ENCODE measurements at places on chromosomes 7 and 10.

DNA sequence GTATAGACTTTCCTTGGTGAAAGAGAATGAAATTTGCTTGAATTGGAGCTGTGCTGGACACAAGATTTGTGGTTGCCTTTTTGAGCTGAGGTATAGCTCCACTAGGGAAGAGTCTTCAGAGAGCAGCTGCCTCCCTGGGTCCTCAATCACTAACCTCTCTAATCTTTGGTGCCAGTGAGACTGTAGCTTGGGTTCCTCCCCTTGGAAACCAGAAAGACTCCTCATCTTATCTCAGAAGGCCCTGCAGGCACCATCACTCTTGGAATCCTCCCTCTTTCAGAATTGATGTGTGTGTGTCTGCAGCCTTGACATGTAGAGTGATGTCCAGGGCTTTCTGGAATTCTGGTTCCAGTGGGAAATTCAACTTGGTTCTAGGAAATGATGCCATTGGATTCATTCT is 426.5 kb downstream of the RPS24 start:
- no peak for DNase-seq

- no peak for DNase-seq
Measured at GRCh38 chr10:120949609-120950031, 98.5 kb downstream of the WDR11 start.

GRCh38 chr10:48603421-48604038 is 1.3 kb downstream of the ARHGAP22 start:
- no peak for DNase-seq

- no peak for DNase-seq
Measured at GRCh38 chr10:86699541-86699940, 31.2 kb downstream of the LDB3 start.

DNA sequence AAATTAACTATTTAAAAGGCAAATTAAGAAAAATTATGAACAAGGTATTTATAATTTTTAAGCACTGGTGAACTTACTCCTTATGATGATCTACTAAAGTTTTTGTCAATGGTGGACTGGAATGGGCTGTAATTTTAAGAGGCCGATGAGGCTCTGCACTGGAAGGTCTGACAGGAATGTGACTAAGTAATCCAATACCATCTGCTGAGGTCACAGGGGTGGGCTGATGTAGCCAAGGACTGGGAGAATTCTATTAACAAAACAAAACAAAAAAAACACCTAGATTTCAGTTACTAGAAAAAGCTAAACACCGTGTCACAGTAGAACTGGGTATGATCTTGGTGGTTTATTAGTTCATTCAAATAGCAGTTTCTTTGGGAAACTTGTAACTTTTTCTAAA is 75.9 kb downstream of the NRBF2 start:
- no peak for DNase-seq

DNA sequence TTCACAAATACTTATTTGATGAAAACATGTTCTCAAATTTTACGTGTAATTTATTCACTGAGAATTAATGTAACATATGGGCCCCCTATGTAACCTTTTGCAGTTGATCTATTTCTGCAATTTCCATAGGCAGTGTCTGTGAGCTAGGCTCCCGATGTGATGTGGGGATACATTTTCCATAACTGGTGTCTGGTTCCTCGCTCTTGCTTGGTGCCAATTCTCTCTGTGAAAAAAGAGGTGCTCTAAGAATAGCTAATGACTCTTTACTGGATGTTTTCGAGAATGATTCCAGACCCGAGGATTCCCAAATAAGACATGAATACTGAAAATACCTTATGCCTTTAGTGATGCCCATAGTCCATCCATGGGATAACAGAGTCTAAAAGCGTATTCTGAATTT is 286.7 kb upstream of the FZD8 start:
- DNase-seq = no peak

GRCh38 chr7:142091961-142092360 is 19.6 kb upstream of the MGAM2 start:
- DNase-seq = no peak

GRCh38 chr7:48025624-48026023 is 3.3 kb downstream of the SUN3 start:
- no peak for DNase-seq

DNA sequence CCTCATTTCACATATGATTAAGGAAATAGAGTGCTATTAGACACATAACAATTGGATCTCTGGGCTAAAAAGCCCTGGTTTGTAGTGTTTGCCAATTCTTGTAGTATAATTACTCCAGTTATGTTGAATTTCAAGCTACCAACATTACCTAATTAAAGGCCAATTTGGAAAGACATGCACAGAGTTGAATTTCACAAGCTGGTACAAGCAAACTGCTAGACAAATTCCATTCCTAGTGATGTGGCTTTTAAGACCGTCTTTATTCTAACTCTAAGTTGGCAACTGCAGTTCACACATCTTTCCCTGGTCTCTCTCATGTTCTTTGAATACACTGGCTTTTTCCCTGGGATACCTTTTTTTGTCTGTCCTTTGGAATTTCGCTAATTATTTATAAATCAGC is 384.1 kb upstream of the CNTNAP2 start:
- no peak for DNase-seq

- no peak for DNase-seq
Measured at GRCh38 chr7:142796001-142796500, 25.3 kb downstream of the PRSS2 start.

DNA sequence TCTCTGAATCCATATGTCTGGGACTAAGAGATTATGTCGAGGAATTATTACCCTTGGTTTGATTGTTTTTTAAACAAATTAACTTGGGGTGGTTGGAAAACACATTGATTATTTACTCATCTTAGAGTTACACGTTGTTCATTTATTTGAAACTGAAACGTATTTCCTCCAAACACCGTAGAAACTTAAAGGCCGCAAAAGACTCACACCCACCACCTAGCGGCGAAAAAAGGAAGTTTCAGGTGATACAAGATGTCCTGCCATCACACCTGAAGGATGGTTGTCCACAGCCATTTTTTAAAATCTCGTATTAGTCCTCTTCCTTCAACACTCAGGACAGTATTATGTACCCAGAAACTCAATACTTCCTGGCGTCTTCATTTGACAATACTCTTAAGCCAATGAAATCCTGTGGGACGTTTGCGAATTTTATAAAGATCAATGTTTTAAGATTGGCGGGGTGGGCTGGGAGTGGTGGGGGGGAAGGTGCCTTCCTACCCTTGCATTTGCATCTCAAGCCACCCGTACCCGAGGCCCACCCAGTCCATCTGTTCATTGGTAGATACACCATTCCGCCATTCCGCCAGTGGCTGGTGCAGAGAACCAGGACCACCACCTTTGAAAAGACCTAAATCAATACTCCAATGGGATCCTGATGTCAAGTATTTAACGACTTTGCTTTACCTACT is 1.4 kb upstream of the LCOR start:
- DNase-seq = peak; percentile 28

- no peak for DNase-seq
Measured at GRCh38 chr10:90872648-90873020, 860 bp downstream of the RPP30 start.

DNA sequence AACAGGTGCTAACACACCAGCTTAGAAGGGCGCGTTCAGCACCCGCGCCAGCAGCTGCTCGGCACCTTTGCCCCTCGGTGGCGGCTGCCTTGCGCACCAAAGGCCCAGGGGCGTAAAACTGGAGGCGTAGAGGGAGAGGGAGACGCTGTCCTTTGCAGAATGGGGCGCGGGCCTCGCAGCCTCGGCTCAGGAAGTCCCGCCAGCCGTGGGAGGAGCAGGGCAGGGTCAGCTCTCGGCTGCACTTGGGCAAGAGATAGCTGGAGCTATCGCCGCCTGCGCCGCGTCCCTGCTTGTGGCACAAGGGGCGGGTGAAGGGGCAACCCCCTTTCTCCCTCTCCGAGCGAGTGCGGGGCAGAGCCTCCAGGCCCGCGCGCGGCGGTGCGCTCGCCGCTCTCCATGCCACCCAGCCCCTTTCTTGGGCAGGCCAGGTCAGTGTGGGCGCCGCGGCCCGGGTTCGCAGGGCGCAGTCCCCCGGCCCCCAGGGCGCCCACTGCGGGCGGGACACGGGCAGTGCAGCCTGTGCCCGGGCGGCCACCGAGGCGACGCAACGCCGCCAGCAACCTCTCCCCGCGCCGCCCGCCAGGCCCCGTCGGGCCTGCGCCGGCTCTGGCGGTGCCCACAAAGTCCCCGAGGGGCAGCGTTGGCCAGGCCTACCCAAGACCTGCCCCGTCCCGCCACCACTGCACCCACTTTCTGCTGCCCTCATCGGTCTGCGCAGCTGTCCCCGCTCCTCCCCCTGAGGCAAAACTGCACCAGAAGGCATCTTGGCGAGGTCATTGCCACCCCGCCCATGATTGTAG is 4.1 kb downstream of the NEUROD6 start:
- no peak for DNase-seq

- DNase-seq = no peak
Measured at GRCh38 chr10:21488246-21488956, 37.1 kb downstream of the SKIDA1 start.

DNA sequence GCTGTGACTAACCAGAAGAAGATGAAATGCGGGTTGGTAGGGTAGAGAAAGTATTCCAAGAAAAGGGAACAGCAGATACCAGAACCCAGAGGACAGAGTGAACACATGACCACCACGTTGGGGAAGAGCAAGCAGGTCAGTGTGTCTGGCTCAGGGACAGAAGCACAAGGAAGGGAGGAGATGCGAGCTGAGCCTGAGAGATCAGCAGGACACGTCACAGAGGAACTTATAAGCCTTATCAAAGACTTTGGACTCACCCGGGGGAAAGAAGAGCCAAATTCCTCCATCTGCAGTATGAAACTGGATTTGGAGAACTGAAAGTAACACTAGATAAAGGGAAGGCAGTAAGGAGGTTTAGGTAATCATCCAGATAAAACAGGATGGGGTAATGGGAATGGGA is 232.1 kb upstream of the NPVF start:
- DNase-seq = no peak

GRCh38 chr10:62234077-62234605 is 34.5 kb downstream of the RTKN2 start:
- no peak for DNase-seq

GRCh38 chr10:71697938-71698709 is 21.5 kb downstream of the C10orf105 start:
- DNase-seq = no peak

DNA sequence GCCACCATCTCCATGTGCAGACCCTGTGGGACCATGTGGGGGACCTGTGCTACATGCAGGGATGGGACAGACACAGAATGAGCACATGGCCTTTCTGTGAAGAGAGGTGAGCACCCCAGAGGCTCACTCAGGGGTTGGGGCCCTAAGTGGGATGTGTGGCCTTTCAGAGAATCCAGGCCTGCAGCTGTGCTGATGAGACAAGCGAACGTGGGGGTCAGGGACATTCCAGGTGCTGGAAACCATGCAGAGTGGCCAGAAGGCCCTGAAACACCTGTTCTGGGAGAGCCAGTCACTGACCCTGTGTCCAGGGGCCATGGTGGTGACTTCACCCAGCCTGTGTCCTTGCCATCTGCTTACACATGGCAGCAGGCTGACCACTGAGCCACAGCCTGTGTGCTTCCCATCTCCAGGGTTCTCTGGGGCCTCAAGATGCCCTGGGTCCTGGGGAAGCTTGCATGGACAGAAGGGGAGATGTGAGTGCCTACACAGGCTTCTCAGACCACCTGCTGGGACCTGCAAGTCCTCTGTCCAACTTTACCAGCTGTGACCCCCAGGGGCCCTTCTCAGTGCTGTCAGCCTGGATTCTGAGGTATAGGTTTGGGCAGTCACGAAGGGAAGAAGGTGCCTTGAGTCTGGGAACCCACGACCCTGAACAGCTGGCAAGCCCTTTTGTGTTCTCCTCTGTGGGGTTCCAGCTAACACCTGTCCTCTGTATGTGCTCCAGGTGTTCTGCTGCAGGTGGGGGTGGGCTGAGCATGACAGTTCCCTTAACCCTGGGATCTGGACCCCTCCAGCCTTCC is 17.6 kb downstream of the RAMP3 start:
- DNase-seq = no peak

DNA sequence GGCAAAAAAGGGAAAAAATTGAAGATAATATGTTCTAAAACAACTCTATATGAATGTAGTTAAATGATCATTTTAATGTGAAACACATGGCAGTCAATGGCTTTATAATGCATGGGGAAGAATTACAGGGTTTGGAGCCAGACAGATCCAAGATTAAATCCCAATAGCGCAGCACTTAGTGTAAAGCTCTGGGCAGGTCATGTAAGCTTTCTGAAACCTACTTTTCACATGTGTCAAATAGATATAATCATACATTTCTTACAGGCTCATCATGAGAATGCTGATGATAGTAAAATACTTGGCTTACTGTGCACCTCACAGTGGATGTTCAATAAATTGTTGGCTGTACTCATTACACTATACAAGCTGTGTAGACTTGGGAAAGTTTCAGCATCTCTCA is 48.0 kb upstream of the ZNF365 start:
- no peak for DNase-seq

DNA sequence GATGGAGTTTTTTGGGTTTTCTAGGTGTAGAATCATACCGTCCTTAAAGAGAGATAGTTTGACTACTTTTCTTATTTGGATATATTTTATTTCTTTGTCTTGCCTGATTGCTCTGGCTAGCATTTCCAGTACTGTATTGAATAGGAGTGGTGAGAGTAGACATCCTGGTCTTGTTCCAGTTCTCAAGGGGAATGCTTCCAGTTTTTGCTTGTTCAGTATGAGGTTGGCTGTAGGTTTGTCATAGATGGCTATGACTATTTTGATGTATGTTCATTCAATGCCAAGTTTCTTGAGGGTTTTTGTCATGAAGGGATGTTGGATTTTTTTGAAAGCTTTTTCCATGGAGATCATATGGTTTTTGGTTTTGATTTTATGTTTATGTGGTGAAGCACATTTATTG is 676.9 kb downstream of the SUGCT start:
- DNase-seq = no peak

DNA sequence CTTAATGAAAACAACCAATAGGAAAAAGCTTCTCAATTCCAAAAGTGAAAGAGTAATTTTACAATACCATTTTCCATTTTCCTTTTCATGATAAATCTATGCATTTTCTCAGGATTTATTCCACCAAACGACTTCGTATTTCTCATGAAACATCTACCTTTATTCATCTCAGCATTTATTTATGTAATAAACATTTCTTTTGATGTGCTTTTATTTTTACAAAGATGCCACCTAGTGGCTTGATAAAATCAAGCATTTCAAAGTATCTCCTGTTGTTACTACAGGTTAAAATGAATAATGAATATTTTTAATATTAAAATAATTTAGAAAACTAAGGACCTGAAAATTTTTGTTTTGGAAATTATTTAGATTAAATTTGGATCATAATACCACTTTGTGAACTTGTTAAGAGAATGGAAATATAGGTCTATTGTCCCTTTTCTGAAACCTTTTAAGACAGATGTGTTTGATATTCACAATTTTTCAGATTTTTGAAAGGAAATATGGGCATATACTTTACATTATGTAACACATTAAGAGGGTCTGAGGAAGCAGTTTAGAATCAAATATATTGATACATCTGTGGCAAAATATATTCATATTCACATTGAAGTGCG is 2.7 kb upstream of the IQUB start:
- DNase-seq = no peak

- no peak for DNase-seq
Measured at GRCh38 chr7:80294346-80294745, 159.7 kb downstream of the GNAI1 start.

All from NCI-H748 treated with DMSO at 0.1 percent for 48 hours (cell line).